T follicular helper cell (primary cell): ENCODE measurements at places on chromosomes 7 and 10.

- DNase-seq = no peak
Measured at GRCh38 chr7:72334066-72334465, 78.1 kb downstream of the CALN1 start.

- DNase-seq = no peak
Measured at GRCh38 chr10:22945934-22946673, 18.3 kb downstream of the ARMC3 start.

DNA sequence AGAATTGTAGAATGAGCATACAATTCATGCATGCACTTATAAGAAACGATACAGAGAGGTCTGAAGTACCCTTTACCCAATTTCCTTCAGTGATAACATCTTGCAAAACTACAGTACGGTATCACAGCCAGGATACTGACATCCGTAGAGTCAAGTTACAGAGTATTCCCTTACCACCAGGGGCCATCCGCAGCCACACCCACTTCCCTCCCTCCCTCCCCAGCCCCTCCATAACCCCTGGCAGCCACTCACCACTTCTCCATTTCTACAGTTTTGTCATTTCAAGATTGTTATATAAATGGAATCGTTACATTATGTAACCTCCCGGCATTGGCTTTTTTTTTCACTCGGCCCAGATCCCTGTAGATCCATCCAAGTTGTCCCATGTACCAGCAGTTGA, 113.6 kb upstream of the RET start:
- no peak for DNase-seq

DNA sequence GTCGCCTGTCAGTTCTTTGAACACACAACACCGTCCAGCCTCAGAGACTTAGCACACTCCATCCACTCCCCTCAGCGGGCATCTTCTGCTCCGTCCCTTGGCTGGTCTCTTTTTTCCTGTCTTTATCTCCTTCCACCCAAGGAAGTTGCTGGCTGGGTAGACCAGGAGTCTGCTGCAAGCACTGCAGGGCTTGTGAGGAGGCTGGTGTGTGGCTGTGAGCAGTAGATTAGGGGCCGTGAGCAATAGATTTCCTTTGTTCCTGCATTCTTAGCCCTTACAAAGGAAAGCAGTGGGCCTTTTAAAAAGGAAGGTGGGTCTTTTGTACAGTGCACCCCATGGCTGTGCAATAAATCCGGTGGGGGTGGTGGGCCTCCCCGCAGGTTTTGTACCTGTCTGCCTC, 100.3 kb upstream of the BTBD16 start:
- no peak for DNase-seq

DNA sequence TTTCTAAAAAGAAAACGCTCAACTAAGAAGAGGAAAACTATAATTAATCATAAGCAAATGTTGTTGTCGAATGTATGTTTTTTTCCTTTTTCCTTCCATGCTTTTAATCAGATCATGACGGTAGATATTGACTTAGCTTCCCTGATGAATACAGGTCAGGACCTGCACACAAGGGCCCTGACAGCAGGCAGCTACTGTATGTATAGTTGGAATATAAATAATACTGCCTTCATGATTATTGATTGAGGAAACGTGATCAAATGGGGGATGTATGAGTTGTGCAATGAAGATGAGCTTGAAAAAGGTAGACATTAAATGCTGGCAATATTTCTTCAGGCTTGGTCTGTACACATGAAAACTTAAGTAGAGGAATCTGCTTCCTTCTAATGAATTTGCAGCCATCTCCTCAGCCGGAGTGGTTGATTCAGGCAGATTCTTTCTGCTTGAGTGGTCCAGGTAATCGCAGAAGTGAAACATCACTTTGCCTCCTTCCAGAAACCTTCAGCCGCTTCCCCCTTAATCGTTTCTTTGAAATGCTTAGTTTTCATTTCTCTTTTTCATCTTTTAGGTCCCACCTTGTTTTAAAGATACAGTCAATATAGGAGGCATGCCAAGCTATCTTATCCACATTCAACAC, 656.5 kb downstream of the SDK1 start:
- DNase-seq = no peak

- DNase-seq = peak; percentile 90
Measured at GRCh38 chr7:74173866-74174605, at the start of gene EIF4H. EIF4H (plus strand) TSS chr7:74174356; CDS start chr7:74174384, 28 bp downstream.

- DNase-seq = no peak
Measured at GRCh38 chr7:106552645-106553445, 108.1 kb downstream of the CCDC71L start.

- no peak for DNase-seq
Measured at GRCh38 chr10:116465546-116465945, 37.9 kb downstream of the PNLIPRP3 start.

GRCh38 chr7:70856901-70857630, 274.9 kb upstream of the GALNT17 start:
- peak; percentile 3 for DNase-seq

- no peak for DNase-seq
Measured at GRCh38 chr7:69678494-69679187, 80.4 kb downstream of the AUTS2 start.

DNA sequence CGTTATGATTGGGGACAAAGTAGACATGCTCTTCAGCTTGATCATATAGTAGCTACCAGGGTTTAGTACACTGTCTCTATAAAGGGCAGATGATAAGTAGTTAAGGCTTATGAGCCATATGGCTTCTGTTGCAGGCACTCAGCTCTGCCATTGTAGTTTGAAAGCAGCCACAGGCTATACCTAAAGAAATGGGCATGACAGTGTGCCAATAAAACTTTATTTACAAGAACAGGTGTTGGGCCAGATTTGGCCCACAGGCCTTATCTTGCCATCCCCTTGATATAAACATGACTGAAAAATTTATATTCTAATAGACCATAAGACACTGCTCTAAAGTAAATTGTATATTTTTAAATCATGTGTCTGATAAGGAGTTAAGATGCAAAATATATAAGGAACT, 36.6 kb downstream of the GRK5 start:
- no peak for DNase-seq

- DNase-seq = no peak
Measured at GRCh38 chr7:45566386-45566785, 7.8 kb upstream of the ADCY1 start.

DNA sequence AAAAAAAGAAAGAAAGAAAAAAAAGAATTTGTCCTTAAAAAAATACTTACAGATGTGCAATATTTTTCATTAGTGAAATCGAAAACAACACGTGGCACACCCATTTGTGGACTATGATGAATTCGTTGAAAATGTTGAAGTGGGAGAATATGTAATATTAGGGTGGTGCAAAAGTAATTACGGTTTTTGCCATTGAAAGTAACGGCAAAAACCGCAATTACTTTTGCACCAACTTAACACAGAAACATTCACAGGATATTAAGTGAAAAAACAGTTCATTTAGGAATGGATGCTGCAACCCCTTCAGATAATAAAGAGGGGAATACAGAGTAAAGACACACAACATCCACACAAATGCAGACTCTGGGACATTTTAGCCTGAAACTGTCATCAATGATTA, 96.0 kb downstream of the CALN1 start:
- no peak for DNase-seq

DNA sequence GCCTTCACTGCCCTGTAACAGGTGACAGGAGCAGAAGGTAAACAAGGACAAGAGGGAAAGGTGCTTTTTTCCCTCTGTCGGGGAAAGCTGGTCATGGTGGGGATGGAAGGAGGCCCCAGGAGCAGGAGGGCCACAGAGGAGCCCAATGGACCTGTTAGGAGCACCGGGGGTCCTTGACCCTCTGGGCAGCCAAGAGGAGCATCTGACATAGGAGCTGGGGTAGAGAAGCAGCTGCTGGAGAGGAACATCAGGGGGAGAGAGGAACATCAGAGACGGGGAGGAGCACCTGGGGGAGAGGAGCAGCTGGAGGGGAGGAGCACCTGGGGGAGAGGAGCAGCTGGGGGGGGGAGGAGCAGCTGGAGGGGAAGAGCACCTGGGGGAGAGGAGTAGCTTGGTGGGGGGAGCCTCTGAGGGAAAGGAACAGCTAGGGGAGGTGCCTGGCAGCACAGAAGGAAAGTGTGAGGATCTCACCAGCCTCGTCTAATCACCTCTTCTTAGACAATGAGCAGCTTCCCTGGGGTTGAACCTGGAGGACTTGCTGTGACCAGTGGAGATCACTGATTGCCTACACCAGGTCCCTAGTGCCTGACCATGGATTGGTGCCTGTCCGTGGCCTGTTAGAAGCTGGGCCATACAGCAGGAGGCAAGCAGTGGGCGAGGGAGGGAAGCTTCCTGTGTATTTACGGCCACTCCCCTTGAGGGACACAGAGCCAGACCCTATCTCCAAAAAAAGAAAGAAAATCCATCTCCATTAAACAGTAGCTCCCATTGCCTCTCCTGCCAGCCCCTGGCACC, 37.6 kb downstream of the JAKMIP3 start:
- no peak for DNase-seq

DNA sequence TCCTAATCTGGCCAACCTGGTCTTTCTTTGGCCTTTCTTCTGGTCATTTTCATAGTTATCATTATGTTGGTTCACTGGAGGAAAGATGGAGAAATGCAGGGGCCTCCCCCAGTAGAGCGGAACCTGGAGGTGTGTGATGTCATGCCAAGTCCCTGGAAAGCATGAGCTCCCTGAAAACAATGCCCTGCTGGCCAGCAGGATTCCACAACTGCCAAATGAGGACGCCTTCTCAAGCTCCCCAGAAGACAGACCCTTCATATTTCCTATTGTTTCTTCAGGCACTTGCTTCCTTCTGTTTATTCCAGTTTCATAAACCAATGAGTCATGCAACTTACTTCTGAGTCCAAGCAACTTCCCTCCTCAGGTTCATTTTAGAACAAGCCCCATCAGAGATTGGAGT, 339.0 kb downstream of the GATA3 start:
- no peak for DNase-seq

- DNase-seq = no peak
Measured at GRCh38 chr7:119783799-119784198, 489.2 kb upstream of the KCND2 start.

GRCh38 chr10:14556285-14556956, 218.3 kb downstream of the FAM107B start:
- DNase-seq = peak; percentile 33
